T-helper 2 cell treated with Interferon-gamma antibody and Interleukin-4, amounts not matched to agents 100 ng/mL and 5 ng/mL, for 36 hours (primary cell): ENCODE measurements at places on chromosomes 3 and 15. TPM values are rescaled to one million over a fixed set of nuclear protein-coding genes. Genes with fewer than 3 reads are reported as not detected.

ZNF717 gene
- 8.3 and 10.2 TPM in 2 replicates for total RNA-seq

IQCF5 gene
- not detected in 2 replicates for total RNA-seq

PRKCD gene
- 19.5 and 19.6 TPM in 2 replicates for total RNA-seq

ZNF385D gene
- not detected in 2 replicates for total RNA-seq

CFAP100 gene
- not detected in 2 replicates for total RNA-seq

RBP2 gene
- not detected in 2 replicates for total RNA-seq

PLCH1 gene
- total RNA-seq = 0.59 and 0.80 TPM in 2 replicates

CYP8B1 gene
- total RNA-seq = not detected in 2 replicates

NRG4 gene
- total RNA-seq = not detected in 2 replicates

POLR2M gene
- 51.6 and 53.6 TPM in 2 replicates for total RNA-seq

LRRC15 gene
- not detected in 2 replicates for total RNA-seq

HRG gene
- total RNA-seq = not detected in 2 replicates

CCDC39 gene
- total RNA-seq = not detected in 2 replicates

AMOTL2 gene
- total RNA-seq = not detected in 2 replicates

GRAMD1C gene
- total RNA-seq = 0.23 and 0.32 TPM in 2 replicates

CX3CR1 gene
- 1.8 and 2.1 TPM in 2 replicates for total RNA-seq

MAN2C1 gene
- total RNA-seq = 195 and 196 TPM in 2 replicates

NANOGP8 gene
- total RNA-seq = not detected in 2 replicates

FANCD2 gene
- 56.6 and 61.9 TPM in 2 replicates for total RNA-seq

ICE2 gene
- 65.3 and 70.7 TPM in 2 replicates for total RNA-seq

FOXB1 gene
- total RNA-seq = 1.5 and 1.6 TPM in 2 replicates

MCF2L2 gene
- total RNA-seq = 4.3 and 5.5 TPM in 2 replicates

EIF3J gene
- total RNA-seq = 96.3 and 102 TPM in 2 replicates

STARD5 gene
- 3.1 and 3.2 TPM in 2 replicates for total RNA-seq

GPR27 gene
- total RNA-seq = 0.50 and 0.70 TPM in 2 replicates

CHP1 gene
- 62.8 and 63.6 TPM in 2 replicates for total RNA-seq

DUOXA1 gene
- not detected in 2 replicates for total RNA-seq
